ENCODE measurements at places on chromosomes 16 and 17. TPM values are rescaled to one million over a fixed set of nuclear protein-coding genes. Genes with fewer than 3 reads are reported as not detected.
A peak's percentile ranks its signal among the peaks of the same experiment; 100 is the strongest.

CCL16 gene
- polyA plus RNA-seq = not detected

GRCh38 chr17:64781014-64781756, 119.1 kb upstream of the SMURF2 start:
- DNase-seq = no peak

GRCh38 chr16:83769397-83770008, 38.3 kb upstream of the HSBP1 start:
- DNase-seq = no peak

GRCh38 chr17:1899403-1900000, 69.7 kb downstream of the RPA1 start:
- DNase-seq = no peak

GRCh38 chr16:89599451-89599858, 14.0 kb upstream of the DPEP1 start:
- no peak for DNase-seq

DNA sequence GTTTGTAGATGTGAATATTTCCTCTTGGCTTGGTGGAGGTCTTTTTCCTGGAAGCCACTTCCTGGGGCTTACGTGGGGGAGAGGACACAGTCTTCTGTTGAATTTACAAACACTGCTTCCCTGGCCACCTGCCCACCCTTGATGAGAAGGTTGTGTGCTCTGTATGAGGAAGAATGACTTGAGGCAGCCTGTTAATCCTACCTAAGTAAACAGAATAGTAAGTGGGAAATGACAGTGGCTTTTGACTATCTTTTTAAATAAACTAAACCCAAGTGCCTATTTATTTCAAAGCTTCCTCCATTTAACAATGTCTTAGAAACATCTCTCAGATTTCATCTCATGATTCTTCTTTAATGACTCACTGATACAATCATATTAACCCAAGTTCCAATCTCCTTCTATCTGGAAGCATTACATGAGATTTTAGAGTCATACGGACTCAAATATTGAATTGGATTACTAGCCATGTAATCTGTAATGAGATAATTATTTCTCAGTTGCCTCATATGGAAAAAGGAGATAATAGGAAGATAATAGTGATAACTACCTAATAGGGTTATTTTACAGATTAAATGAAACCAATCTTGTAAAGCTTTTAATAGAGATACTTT, 96.6 kb upstream of the SMIM36 start:
- peak; percentile 57 for DNase-seq

IL34 gene
- 5.1 TPM for polyA plus RNA-seq

GSDMA gene
- not detected for polyA plus RNA-seq

KCTD19 gene
- 0.25 TPM for polyA plus RNA-seq

DNA sequence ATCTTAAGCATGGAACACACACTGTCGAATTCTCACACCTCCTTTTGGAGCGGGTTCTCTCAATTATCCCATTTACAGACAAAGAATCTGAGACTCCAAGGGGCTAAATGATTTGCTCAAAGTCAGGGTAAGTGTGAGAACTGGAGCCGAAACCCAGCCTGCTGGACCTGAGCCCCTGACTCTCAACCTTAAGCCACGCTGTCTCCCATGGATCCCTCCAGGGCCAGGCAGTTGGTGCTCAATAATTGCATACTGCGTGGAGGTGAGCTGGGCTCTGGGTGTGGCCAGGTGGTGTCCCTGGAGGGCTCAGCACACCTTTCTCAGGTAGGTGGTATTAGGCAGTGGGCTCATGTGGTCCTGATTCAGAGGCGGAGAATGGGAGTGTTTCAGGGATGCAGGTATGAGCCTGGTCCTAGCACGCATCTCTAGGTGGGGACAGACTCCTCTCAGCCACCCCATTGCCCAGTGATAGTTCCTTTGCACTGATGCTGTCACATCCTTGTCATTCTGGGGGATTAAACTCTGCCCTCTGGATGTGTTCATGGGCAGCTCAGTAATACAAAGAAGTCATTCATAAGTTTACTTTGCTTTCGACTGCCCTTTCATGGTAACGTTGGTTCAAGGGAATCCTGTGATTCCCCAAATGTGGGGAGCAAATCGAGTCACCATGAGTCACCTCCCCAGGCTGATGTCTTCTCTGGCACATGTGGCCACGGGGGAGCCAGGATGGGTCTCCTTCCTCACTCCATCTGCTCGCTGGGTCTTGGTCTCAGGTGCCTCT, 399.5 kb upstream of the TNRC6C start:
- no peak for DNase-seq

GRCh38 chr17:43367737-43368242, 31.0 kb upstream of the ARL4D start:
- DNase-seq = peak; percentile 97

SPATA22 gene
- polyA plus RNA-seq = not detected

- DNase-seq = no peak
Observed at GRCh38 chr16:89257281-89257731, 39.8 kb downstream of the ZNF778 start.

- no peak for DNase-seq
Observed at GRCh38 chr17:77353684-77354419, 213.1 kb downstream of the SEC14L1 start.

GRCh38 chr16:85437166-85438052, 175.7 kb upstream of the GSE1 start:
- DNase-seq = no peak

- no peak for DNase-seq
Observed at GRCh38 chr17:61524319-61524718, 66.7 kb downstream of the NACA2 start.

GRCh38 chr17:76635039-76635438, 8.5 kb downstream of the ST6GALNAC1 start:
- no peak for DNase-seq

- DNase-seq = no peak
Observed at GRCh38 chr17:4721203-4722135, 9.8 kb upstream of the MED11 start.

FNDC8 gene
- not detected for polyA plus RNA-seq

DNA sequence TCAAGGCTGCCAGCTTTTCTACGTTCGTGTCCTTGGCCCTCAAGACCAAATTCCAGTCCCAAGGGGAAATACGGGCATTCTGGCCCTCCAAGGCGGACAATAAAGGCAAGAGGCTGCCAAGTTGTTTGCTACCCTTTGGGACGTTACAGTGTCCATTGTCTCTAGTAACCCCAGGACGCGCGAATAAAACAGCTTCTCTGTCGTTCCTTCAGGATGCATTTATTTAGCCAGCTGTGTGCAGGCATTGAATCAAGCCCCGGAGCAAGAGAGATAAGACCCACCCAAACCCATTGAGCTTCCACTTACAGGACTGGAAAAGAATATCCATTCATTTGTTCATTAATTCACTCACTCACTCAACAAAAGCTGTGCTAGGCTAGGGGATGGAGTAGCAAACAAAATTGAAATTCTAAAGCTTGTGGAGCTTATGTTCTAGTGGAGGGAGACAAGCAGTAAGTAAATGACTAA, 656 bp downstream of the MRPL58 start:
- DNase-seq = no peak

DNA sequence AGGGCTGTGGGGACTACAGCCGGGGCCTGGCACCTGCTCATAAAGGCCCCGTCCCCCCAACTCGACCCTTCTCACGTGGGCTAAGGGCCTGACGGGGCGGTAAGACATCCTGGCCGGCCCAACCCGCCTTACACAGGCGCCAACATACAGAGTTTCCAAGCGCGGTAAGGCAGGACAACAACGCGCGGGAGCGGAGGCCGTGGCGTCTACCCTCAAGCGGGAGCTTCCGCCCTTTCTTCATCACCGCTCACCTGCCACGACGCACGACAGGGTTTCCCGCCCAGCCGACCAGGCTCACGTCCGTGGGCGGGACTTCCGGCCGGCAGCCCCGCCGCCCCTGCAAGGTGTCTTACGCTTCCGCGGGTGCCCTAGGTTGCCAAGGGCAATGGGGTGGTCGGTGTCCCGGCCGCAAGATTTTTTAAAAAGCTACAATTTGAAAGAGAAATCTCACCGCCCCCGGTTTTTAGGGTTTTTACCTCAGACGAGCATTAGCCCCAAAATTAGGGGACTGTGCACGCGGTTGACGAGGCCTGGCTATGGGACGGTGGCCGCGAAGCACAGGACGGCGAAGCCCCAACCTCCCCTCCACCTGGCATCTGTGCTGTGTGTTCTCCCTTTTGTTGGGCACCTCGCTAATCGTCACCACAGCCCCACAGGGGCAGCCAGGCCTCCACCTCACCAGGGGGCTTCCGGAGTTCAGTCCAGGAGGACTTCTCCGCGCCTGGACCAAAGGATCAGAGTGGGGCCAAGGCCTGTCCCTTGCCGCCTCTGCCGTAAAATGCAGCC, at the start of gene TERB1:
Gene TERB1, minus strand, starts transcription at position 265 of the 786 bp plus-strand sequence. CDS start 4,786 bp downstream, outside the sequence.
- DNase-seq = no peak

DNA sequence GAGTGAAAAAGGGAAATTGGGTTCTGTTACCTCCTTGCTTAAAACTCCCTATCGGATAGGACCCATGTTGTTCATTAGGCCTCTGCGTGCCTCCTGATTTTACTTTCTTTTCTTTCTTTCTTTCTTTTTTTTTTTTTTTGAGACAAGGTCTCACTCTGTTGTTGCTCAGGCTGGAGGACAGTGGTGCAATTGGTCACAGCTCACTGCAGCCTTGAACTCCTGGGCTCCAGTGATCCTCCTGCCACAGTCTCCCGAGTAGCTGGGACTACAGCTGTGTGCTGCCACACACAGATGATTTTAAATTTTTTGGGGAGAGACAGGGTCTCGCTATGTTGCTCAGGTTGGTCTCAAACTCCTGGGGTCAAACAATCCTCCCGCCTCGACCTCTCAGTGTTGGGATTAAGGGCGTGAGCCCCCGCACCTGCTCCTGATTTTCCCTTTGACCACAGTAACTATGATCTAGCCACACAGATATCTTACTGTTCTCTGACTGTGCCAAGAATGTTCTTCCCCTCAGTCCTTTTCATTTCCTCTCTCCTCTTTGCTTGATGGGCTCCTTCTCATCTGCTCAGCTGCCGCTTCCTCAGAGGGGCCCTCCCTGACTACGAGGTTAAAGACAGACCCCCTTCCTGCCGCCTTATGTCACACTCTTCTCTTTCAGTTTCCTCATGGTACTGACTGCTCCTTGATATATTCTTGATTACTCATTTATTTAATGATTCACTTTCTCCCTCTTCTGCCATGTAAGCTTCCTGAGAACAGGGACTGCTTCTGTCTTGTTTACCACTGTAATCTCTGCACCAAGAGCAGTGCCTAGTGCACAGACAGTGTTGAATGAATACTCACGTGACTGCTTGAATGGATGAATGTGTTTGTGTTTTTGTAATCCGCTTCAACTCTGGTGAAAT, 44.3 kb downstream of the LCMT1 start:
- DNase-seq = no peak

DNA sequence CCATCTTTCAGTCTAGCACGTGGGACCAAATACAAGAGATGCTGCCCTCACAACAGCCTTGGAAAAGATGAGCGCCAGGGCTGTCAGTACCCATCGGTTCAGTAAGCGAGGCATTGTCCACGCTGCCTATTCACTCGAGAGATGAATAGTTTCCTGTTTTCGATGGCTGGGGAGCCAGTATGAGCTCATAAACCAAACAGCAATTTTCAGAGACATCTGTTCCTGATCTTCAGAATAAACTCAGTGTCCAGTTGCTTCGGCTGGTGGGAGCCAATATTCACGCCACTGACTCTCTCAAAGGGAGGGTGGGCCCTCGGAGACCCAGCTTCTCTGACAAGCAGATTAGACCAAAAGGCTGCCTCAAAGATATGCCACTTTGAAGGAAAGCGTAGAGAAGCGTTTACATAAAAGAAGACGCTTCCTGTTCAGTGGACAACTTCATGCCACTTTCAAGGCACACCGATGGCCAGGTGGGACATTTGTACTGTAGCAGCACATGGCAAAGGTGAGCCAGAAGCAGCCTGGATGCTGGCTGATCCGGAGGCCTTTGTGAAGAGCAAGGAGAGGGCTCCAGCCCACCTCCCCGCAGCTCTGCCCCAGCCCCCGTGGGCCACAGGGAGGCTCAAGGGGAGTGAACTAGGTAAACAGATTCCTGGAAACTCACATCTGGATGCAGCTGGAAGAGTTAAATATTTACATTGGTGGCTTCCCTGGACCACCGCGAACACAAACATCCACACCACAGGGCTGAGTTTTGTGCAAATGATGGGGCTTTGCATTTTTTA, 6.0 kb downstream of the TIMM22 start:
- peak; percentile 75 for DNase-seq

- no peak for DNase-seq
Observed at GRCh38 chr17:75490173-75490743, 25.1 kb downstream of the CASKIN2 start.

DNA sequence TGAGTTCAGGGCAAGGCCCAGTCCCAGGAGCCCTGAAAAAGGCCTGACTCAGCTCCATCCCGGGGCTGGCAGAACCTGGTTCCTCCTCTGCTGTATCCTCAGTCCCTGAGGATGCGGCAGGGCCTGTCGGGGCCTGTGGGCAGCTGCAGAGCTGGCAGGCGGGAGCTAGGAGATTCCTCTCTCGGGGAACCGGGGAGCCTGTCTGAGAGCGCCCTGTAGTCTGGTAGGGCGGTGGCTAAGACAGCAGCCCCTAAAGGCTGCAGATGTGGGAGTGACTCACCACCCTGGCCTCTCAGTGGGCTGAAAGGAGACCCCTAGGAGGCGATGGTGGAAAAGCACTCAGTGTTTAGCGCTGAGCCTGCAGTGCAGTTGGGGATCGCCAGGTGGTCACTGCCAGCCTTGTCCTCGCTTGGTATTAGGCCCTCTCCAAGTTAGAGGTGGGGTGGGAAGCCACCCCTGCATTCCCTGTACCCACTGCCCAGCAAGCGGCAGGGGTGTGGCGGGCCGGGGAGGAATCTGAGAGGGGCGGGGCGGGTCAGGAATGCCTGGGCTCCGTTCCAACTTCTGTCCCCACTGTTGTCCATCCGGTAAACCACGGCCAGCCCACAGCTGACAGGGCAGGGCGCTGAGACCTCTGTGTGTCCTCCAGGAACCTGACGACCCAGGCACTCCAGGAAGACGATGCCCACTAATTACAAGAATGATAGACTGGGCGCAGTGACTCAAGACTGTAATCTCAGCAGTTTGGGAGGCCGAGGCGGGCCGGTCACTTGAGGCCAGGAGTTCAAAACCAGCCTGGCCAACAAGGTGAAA, 29.5 kb upstream of the CDH1 start:
- no peak for DNase-seq

GRCh38 chr17:76528528-76529223, 8.8 kb downstream of the CYGB start:
- DNase-seq = no peak

- DNase-seq = peak; percentile 78
Observed at GRCh38 chr17:1783834-1784611, 22.2 kb downstream of the SERPINF1 start.

GRCh38 chr16:73384506-73385089, 336.7 kb upstream of the ZFHX3 start:
- DNase-seq = no peak

- DNase-seq = no peak
Observed at GRCh38 chr16:48612611-48613010, 2.6 kb upstream of the N4BP1 start.

Measured in AG04450 (cell line).